Epithelial cell of proximal tubule (primary cell): ENCODE measurements at places on chromosomes 7 and 10.

- no peak for DNase-seq
These were observed 60.0 kb downstream of the CHN2 start for GRCh38 chr7:29254591-29254990.

DNA sequence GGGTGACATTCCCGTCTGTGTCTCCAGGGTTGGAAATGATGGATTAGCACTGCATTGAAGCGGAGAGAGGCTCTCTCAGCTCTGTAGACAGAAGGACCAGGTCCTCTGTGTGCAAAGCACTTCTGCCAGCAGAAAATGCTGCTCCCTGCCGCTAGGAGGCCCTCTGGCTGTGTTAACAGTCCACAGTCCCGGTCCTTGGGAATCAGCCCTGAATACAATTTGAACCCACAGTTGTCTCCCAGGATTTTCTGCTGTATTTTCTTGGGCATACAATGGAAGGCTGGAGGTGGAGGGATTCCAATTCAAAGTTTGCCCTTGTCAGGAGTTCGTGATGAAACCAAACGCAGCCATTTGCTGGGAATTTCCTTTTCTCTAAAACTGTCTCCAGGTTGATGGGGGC is 205.2 kb downstream of the GLRX3 start:
- DNase-seq: no peak

GRCh38 chr10:126738001-126738400 is 67.5 kb upstream of the C10orf90 start:
- DNase-seq: no peak

GRCh38 chr7:149881328-149882247 is 7.8 kb downstream of the ATP6V0E2 start:
- DNase-seq: no peak

GRCh38 chr10:51522858-51523257 is 176.5 kb downstream of the CSTF2T start:
- no peak for DNase-seq

GRCh38 chr7:70926666-70927065 is 205.3 kb upstream of the GALNT17 start:
- no peak for DNase-seq

DNA sequence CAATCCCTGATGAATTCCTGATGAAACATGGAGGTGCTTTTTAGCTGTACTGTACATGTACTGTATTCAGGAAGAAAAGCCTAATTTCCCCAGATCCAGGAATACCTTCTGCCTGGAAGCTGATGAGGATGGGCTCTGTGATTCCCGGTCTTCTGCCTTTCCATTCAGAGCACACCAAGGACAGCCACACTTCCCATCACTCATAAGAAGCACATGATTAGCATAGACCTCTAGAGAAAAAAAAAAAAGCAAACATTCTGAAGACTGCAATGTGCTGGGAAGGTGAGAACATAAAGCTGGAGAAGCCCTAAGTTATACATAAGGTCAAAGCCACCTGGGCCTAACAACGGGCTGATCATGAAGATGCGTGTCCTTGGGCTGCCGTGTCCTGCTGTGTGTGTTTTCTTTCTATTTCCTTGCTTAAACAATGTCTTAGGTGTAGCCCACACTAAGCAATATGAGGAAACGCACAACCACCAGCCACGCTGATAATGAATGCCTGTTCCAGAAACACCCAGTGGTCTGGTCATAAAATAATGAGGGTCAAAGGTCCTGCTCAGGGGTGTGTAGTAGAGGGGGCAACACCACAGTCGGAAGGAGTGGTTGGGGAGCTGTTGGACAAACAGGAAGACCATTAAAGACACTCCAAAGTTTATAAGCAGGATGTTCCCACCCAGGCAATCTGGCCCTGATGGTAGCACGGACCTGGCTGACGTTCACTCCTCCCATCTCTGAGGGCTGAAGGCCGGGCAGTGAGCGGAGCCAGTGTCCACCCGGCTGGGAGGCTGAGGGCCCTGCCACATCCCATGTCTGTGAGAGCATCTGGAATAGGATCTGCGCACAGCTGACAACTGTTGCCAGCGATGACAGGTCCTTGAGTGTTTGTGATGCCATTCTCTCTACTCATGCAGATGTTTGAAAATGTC is 7.9 kb downstream of the PKD1L1 start:
- no peak for DNase-seq

GRCh38 chr10:86733260-86733671 is 23.2 kb upstream of the BMPR1A start:
- DNase-seq: no peak

GRCh38 chr10:126921974-126922525 is 16.8 kb downstream of the DOCK1 start:
- DNase-seq: peak; percentile 35

DNA sequence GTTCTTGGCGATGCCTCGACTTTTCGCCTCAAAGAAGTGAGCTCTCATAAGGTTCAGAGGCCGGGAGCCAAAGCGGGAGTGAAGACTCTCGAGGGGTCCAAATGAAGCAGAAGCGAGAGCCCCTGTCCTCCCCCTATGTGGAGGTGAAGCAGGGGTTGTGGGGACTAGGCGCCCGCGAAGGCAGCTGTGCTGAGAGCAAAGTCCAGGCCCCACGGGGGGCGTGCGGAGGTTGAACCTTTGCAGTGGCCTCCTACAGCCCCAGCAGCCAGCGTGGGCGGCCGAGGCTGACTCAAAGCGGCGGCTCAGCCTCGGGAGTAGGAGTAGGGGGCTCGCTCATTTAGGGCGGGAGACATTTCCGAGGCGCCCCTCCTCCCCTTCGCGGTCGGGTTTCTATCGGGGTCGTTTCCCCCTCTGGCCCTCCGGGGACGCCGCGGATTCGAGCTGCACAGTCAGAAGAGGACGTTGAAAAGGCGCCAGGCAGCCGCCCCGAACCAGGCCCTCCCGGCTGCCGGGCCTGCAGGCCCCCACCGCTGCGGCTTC is 553 bp upstream of the ADD3 start:
- no peak for DNase-seq

DNA sequence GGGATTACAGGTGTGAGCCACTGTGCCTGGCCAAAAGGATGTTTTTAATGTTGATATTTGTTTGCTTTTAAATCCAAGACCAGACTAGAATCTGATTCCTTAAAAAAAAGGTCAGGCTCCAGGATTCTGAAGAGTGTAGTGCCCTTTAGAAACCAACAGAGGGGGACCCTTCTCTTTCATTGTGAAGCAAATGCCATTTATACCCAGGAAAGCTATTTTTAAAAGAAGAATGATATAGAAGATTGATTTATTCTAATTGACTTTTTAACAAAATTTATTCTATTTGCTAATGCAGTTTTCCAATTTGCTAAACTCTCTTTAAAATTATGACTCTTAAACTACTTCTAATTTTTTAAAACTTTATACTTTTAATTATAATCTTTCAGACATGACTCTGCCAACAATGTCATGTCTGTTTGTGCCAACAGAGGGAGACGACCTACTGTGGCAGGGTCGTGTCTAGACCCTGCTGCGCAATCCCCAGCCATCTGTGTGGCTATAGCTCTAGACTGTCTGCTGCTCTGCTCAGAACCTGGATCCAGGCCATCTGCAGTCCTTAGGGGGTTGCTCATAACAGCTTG is 201.0 kb upstream of the IMMP2L start:
- no peak for DNase-seq

DNA sequence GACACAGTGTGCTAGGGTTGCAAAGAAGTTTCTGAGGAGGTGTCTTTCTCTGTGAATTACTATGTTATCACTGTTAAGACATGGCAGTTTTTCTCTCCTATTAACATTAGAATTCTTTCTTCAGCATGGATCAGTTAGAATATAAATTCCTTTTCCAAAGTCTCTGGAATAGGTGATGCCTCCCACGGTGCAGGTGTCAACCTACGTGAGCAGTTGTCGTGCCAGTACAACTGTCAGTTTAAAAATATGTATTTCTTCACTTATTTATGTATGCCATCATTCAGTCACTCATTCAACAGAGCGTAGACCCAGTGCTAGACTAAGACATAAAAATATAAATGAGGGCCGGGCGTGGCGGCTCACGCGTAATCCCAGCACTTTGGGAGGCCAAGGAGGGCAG is 83.5 kb downstream of the TACC2 start:
- DNase-seq: no peak

DNA sequence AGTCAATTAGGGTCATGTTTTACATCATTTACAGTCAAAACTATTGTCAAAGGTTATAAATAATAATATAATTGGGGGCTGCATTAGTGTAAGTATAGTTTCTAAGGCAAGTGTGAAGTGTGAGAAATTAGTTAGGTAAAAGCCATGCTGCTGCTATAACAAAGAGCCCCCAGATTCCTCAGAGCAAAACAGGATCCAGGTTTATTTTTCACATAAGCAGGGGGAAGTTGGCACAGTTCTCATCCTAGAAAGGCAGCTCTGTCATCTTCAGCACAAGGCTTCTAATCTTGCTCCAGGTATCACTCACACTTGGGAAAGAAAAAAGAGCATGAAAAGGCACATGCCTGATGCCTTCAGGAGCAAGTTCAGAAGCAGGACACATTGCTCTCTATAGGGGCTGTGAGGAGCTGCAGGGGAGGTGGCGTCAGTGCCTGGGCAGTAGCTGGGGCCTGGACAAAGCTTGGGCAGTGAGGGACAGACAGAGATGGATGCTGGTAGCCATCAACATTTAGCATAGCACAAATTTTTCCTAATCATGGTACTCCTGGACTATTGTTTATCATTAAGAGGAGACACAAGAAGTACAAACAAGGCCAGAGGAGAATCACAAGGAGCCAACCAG is 170.6 kb downstream of the PKD1L1 start:
- no peak for DNase-seq

DNA sequence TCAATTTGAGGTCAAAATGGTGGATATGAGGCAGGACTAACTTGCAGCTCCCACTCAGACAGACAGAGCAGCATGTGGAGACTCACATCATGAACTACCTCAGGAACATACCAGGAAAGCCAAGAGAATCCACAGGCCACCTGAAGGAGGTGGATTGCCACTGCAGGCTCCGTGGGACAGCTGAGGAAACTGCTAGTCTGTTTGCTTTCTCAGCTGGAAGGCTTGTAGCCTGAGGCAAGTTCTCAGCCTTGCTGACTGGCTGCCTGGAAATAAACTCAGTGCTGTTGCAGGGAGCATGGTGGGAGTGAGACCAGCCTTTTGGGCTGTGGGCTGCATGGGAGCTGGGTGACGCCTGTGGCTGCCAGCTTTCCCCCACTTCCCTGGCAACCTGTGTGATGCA is 202.9 kb downstream of the ZNF248 start:
- no peak for DNase-seq

- DNase-seq: no peak
These were observed 10.1 kb downstream of the FOXL3 start for GRCh38 chr7:300048-300447.

GRCh38 chr10:58622246-58622645 is 109.6 kb downstream of the BICC1 start:
- DNase-seq: no peak

DNA sequence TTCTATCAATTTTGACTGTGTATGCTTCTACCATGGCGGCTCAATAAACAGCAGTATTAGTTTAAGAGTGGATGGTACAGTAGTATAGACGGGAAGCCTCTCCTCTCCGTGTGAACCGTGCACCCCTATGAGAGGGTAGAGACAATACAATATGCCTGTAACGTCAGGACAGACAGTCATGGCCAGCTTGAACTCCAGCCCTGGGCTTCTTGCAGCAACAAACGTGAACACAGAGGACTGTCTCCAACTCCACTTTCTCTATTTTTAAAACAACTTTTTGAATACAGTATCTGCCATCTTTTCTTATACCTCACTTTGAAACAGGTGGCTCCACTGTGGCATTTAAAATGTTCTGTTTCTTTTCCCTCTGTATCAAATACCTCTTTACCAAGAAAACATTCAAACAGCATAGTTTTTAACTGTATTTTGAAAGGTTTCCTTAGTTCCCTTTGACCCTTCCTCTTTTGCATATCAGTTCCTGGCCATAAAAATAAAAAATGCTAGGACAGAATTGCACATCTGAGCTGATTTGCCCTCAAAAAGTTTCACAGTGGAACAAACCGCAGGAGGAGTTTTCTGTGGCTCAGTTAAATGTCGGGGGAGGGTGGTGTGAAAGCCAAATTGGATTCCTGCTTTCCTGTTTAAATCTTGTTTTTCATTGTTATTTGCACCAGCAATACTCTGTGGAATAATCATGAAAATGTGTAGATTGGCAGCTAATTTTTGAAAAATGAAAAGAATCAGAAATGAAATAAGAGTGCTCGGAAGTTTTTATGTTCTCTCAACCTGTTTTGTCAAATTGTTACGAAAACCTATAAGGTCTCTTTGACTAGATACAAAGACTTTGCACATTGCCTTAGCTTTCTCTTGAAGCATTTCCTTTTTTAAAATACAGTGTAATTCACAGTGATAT is 8.0 kb downstream of the IKZF1 start:
- DNase-seq: no peak

GRCh38 chr10:51651063-51651462 is 48.3 kb downstream of the CSTF2T start:
- DNase-seq: no peak

GRCh38 chr7:147014286-147014955 is 897.8 kb downstream of the CNTNAP2 start:
- DNase-seq: no peak

DNA sequence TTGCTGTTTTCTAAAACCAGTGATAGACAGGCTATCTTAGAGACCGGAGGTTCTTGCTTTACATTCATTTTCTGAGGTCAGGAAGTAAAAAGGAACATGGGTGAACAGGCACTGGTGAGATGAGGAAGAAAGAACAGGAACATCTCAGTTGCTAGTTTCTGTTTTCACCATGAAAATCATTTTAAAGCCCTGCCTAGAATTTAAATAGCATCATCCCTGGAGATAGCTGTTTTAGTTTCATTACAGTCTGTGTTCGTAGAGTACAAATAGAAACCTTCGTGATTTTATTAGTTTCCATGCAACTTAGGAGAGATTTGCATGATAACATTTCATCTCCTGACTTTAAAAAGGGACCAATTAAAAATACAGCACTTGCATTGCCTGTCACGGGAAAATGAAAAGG is 14.7 kb downstream of the KCNMA1 start:
- DNase-seq: no peak

DNA sequence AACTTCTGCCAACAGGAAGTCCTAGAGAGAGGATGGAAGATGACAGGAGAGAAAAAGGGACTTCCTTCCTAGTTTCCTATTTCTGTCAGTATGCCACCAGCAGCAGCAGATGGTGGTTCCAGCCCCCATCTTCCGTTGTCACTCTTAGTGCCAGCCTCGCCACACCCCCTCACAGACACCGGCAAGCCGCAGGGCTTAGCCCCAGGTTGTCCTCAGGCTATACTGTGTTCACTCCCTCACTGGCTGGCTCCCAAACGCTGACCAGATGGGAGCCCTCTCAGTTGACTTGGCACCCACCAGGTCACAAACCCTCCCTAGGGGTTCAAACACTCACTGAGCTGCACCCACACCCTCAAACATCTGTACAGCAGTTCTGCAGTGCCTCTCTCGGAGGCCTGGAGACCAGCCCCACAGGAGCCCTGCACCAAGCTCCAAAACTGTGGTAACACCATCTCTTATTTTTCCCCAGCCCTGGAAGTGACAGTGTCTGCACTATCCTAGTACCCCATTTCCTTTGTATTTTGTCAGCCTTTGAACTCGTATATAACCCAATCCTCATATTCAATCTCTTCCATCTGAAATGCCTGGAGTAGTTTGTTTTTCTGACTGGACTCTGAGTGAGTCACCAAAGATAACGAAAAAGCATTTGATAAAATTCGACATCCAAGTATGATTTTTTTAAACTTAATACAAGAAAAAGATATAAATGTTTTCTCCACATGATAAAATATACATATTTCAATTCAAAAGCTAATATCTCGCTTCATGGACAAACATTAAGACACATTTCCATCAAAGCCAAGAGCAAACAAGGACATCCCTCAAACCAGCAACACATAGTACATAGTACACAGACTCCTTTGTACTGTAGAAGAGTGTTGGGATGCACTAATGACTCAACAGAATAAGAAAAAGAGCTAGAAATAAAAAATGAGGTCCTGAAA is 34.5 kb downstream of the SMURF1 start:
- no peak for DNase-seq
